ENCODE measurements at places on chromosomes 1 and 21. TPM values are rescaled to one million over a fixed set of nuclear protein-coding genes. Genes with fewer than 3 reads are reported as not detected.

DNA sequence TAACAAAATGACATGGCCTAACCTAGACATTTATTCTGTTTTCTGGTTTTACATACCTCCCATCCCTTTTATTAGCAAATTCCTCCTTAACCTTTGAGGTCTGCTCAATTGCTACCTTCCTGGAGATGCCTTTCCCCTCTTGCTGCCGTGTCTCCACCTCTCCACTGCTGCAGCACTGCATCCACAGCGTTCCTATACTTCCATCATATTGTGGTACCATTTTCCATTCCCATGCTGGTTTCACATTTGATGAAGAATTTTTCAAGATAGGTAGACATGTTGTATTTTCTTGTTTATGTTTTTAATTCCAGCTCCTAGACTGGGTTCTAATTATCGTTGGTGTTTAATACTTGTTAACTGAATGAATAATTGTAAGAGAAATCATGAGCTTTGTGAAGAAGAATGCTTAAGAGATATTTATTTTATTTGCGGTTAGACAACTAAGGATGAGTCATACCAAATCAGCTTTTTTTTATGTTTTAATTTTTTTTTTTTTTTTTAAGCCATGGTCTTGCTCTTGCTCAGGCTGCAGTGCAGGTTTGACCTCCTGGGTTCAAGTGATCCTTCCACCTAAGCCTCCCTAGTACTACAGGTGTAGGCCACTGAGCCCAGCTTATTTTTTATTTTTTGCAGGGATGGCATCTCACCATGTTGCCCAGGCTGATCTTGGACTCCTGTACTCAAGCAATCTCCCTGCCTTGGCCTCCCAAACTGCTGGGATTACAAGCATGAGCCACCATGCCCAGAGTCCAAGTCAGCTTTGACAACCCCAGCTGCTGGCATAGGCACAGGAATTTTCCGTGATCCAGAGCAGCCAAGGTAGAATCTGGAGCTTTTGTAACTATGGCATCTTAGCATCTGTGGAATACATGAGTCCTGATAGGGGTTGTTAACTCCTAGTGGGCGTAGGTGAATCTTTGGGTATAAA lies 44.0 kb downstream of the ATP6V1G3 start:
- no peak for DNase-seq

The GPR153 gene
- total RNA-seq = 42.0 TPM

The HOOK1 gene
- total RNA-seq = 2.5 TPM

- peak; percentile 33 for DNase-seq
Observed at GRCh38 chr21:45018131-45019075, 56.0 kb upstream of the ADARB1 start.

GRCh38 chr1:56268519-56269140 lies 310.7 kb downstream of the PLPP3 start:
- DNase-seq = no peak

The SYT14 gene
- 0.08 TPM for total RNA-seq

- DNase-seq = no peak
Observed at GRCh38 chr21:45518742-45519141, 23.5 kb downstream of the SLC19A1 start.

DNA sequence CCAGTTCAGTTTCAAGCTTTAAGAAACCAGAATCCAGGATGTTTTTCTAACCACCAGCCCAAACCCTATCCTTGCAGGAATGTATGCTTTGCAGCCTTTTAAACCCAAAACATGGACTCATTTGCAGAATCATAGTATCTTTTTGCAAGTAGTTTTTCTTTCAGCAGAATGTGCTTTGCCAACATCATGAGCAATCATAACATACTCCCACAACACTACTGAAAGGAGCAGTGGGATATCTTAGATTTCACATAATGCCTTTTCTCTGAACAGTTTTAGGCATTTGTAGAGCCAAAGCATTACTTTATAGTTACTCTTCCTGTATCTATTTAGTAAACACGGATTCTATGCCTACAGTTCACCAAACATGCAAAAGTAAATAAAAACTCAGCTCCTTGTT lies 10.0 kb upstream of the SH2D2A start:
- DNase-seq = no peak

GRCh38 chr1:186518395-186518794 lies 57.5 kb upstream of the PDC start:
- DNase-seq = no peak

GRCh38 chr1:77044133-77044849 lies 174.9 kb downstream of the PIGK start:
- no peak for DNase-seq

- DNase-seq = no peak
Observed at GRCh38 chr1:155253797-155254196, 1.5 kb downstream of the ENTREP3 start.

Measured in ovary (tissue), 10 donors.